ENCODE measurements at places on chromosomes 3 and 15. TPM values are rescaled to one million over a fixed set of nuclear protein-coding genes. Genes with fewer than 3 reads are reported as not detected.

IQCH gene
- 0.94 TPM for total RNA-seq

PLCB2 gene
- 14.9 TPM for total RNA-seq

HTR3E gene
- not detected for total RNA-seq

SMCO1 gene
- total RNA-seq: not detected

DNA sequence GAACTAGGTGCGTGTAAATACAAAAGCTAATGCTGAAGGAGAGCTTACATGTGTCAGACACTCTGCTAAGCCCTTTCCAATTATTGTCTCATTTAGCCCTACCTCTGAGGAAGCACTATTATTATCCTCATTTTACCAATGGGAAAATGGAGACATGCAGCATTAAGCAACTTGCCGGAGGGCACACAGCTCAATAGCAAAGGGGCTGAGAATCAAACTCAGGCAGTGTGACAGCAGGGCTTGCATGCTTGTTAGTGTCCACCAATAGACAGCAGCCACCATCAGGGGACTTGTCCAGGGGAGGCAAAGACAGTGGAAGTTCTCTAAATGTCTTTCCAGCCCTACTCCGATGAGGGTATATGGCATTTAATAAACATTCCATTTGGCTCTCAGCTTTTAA lies 548.6 kb downstream of the MAGI1 start:
- no peak for DNase-seq

DNA sequence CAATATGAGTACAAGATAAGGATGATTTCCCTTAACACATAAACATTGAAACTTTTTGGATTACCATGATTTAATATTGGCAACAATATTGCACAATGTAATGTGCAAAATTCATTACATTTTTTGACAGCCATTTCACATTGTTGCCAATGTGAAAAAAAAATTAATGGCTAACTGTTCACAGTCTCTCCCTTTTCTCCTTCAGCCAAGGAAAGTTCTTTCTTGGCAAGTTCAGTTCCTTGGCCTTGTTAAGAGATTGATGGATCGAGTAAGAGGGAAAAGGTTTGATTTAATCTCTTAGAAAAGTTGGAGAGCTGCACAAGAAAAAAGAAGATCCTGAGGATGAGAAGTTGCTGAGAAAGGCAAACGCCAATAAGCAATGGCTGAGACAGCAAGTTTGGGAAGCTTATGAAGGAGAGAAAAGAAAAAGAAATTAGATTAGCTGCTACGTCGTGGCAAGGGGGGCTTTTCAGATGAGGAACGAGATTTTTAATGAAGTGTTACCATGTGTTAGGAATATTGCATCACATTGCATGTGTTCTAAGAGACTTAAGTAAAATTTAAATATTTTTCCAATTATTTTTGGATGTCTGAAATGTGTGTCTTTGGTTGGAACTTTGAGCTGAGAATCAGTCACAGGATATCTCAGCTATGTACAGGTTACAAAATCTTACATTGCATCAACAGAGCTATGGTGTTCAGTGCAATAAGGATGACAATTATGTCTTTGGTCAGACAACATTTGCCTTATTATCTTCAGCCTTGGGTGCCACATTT lies 61.4 kb upstream of the ZNF280D start:
- DNase-seq: no peak

GRCh38 chr3:178203650-178204049 lies 332.6 kb upstream of the KCNMB2 start:
- DNase-seq: no peak

DNA sequence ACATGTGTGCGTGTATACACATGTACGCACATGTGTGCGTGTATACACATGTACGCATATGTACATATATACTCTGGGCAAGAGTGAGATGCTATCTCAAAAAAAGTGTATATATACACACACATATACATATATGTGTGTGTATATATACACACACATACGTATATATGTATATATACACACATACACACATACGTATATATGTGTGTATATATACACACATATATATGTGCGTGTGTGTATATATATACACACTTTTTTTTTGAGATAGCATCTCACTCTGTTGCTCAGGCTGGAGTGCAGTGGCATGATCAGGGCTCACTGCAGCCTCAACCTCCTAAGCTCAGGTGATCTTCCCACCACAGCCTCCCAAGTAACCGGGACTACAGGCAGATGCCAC lies 8.4 kb downstream of the HACL1 start:
- no peak for DNase-seq

DNA sequence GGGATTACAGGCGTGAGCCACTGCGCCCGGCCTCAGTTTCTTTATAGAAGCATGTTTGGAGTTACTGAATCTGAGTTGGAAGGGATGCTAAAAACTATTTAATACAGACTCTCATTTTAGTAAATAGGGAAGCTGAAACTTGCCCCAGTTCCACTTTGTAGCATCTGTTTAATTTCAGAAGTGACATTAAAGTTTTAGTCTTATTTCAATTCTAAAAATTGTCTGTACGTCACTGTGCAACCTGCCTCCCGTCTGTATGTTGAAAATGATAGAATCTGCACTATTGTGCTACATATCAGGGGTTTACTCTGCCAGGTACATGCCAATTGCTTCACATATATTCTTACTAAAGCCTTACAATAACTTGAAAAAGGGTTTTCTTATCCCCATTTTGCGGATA lies 15.3 kb downstream of the CNOT10 start:
- no peak for DNase-seq

DNA sequence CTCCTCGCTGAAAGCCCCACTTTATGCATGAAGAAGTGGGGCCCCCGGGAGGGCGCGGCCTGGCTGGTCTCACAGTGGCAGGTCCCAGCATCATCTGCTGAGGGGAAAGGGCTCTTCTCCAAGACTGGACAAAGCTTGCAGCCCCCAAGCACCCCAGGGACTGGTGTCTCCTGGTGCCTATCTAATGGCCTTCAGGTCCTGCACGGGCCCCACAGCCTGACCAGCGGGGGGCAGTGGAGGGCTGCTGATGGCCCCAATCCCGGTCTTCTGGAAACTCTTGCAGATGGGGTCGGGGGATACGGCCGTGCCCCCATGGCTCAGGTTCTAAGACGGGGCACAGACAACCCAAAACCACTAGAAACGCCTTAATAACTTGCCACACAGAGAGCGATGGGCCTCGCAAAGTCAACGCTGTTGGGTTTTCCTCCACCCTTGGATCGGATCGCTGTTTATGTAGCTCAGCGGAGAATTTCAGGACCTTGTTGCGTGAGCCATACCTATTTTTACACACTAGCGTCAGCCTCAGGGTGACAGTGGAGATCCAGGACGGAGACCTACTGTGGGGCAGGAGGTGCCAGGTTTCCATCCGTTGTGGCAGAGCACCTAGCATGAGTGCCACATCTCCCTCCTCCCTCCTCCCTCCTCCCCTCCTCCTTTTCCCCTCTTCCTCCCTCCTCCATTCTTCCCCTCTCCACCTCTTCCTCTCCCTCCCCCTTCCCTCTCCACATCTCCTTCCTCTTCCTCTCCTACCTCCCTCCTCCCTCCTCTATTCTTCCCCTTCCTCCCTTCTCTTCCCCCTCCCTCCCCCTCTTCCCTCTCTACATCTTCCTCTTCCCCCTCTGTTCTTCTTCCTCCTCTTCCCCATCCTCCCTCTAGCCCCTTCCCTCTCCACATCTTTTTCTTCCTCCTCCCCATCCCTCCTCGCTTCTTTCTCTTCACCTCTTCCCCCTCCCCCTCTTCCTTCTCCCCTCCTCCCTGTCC lies 79.3 kb upstream of the ALDH1L1 start:
- DNase-seq: no peak

DNA sequence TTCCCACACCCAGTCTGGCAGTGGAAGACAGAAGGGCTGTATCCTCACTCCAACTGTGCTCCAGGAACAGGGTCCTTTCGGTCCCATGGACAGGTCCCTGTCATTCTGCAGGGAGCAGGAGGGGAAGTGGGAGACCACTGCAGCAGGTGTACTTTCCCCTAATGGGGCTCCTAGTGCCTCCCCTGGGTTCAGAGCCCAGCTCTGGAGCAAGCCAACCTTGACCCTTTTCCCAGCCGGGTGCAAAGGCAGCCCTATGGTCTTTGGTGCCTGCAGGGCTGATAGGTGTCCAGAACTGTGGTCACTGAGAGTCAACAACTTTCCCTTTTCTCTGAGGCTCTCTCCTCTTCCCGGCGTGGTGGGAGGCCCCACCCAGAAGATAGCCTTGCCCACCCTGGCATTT lies 26.8 kb downstream of the MAGEF1 start:
- no peak for DNase-seq

Measured in Peyer's patch (tissue), 4 donors.